NCI-H146 (cell line): ENCODE measurements at places on chromosomes 5 and 9.

GRCh38 chr9:35813434-35814105 is 1.3 kb downstream of the HINT2 start:
- peak; percentile 58 for DNase-seq

- peak; percentile 15 for DNase-seq
Observed at GRCh38 chr9:137162505-137163364, 7.1 kb downstream of the LRRC26 start.

GRCh38 chr5:115578657-115579056 is 23.6 kb downstream of the TICAM2 start:
- DNase-seq, result no peak

DNA sequence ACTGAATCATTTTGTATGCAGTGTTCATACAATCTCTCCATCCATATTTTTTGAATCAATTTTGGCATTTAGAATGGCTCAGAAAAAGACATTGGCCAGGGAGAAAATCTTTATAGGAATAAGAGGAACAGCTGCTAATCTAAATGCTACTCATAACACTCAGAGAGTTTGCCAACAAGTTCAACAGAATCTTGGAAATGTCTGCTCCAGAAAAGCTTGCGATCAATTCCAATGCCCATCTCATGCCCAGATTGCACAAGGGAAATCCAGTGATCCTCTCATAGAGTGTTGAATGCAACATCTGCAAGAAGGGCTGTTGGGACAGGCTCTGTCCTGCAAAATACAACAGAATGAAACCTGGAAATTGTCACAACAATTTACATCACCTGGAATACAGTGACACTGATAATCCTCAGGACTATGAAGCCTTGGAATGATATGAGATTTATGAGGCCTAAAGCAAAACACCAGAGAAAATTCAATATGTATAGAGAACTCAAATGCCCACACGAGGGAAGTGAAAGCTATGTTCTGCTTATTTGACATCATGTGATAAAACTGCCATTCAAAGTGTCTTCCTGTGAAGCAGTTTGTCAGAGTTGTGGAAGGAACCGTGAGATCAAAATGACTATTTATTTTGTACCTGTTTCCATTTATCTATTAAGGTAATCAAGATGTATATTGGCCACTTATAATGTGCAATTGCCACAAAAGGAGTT is 190.1 kb downstream of the PARP8 start:
- DNase-seq, result no peak
